ENCODE measurements at places on chromosomes 5 and 9.
A peak's percentile ranks its signal among the peaks of the same experiment; 100 is the strongest.

GRCh38 chr5:156513123-156513815, 186.3 kb downstream of the SGCD start:
- DNase-seq = no peak

- DNase-seq = no peak
Observed at GRCh38 chr9:70789086-70789485, 332.3 kb downstream of the TRPM3 start.

DNA sequence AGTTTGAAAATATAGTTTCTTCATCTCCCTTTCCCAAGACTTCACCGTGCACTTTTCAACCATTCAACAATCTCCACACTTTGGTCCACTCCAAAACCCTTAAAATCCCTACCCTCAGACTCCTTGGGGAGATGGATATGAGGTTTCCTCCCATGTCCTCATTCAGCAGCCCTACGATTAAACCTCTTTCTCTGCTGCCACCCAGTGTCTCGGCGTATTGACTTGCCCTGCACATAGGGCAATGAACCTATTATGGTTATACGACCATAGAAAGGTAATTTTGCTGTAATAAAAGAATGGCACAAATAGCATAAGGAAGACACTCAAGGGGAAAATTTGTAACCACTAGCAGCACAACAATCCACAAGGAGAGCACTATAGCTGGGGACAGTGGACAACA, 803.5 kb downstream of the TLE1 start:
- no peak for DNase-seq

GRCh38 chr5:29982457-29982856, 1211.0 kb upstream of the CDH6 start:
- DNase-seq = no peak

- peak; percentile 53 for DNase-seq
Observed at GRCh38 chr5:158543539-158544387, 556.0 kb downstream of the EBF1 start.

DNA sequence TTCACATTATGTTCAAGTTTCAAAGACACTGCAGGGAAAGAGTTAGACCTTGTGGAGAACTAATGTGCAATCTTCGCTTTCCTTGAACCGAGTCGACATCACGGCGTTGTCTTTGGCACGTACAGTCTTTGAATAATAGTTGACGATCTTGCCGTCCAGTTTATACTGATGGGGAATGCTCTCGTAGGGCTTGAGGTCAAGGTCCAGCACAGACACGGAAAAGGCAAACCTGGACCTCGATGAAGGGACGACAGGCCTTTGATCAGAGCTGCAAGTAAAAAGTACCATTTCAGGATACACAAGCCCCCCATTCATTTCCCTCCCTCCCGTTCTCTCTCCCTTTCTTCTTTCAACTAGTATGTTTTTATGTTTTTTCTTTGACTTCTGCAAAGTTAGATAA, 54.1 kb downstream of the IPPK start:
- DNase-seq = no peak

DNA sequence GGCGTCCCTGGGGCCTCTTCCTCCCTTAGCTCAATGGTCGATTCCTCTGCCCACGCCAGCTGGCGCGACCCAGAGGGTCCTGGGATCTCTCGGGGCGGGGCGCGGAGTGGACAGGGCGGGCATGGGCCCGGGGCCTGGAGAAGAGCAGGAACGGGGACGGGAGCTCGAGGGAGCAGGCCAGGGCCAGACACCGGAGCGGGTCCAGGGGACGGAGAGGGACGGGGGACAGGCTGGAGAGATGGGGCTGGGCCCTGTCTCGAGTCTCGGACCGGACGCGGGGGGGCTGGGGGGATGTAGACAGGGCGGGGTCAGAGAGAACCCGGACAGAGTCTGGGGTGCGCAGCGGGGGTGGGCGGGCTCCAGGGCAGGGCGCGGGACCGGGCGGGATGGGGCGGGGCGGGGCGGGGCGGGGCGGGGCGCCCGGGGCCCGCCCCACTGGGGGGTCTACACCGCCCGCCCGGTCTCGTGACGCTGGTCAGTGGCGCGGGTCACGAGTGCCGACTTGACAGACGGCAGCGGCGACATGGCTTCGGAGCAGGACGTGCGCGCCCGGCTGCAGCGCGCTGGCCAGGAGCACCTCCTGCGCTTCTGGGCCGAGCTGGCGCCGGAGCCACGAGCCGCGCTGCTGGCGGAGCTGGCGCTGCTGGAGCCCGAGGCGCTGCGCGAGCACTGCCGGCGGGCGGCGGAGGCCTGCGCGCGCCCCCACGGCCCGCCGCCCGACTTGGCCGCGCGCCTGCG, at the start of gene UAP1L1:
Gene UAP1L1, plus strand, starts transcription at position 508 of the 738 bp plus-strand sequence. Its CDS starts 16 bp downstream, at position 524.
- DNase-seq = peak; percentile 49
